NCI-H510A (cell line): ENCODE measurements at places on chromosomes 12 and 14.

DNA sequence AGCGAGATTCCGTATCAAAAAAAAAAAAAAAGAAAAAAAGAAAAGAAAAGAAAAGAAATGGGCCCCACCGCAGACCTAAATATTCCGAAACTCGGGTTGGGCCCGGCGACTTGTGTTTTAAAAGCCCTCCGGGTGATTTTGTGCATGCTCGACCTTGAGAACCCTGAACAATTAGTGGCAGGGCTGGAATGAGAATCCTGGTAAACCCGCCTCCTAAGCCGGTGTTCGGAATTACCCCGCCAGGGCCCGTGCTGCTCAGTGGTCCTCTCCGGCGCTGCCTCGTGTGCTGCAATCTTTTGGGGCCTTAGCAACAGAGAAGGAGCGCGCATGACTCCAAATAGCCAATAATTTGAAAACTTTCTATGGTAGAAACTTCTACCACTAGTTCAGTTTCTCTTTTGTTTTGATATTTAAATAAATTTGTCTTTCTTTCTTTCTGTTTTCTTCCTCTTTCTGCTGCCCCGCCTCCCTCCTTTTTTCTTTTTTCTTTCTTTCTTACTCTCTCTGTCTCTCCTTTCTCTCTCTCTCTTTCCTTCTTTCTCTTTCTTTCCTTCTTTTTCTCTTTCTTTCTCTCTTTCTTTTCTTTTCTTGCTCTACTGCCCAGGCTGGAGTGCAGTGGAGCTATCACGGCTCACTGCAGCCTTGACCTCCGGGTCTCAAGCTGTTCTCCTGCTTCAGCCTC is 1.5 kb upstream of the GALNT6 start:
- no peak for DNase-seq

GRCh38 chr12:76032043-76032981 is 736 bp upstream of the PHLDA1 start:
- no peak for DNase-seq

DNA sequence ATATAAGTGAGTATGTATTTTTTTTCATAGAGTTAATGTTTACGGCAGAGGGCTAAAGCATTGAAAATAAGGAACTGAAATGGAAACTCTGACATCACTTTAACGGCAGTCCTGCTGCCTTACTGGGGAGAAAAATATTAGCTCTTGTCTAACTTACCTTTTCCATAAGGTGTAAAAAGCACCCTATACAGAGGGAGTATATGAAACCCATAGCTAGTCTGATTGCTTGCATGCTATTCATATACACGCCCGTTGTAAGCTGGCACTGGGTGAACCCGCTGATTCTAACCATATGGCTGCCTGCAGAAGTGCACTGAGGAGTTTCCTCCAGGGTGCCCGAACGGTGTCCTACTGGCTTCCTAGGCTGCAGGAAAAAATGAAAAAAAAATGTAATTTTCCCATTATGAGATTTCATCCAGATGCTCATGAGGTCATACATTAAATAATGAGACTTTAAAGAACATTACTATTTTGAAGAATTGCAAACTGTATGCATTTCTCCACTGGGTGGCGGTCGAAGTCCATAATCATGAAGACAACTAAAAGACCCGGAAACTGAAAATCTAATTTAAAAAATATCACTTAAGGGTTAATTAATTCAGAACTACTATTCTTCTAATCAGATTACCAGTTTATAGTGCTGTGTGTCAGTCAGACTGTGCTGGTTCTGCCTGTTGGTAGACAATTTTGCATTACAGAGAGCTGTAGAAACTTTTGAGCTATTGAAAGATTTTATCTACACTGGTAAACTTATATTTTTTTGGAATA is 144.7 kb downstream of the ALX1 start:
- DNase-seq = no peak

DNA sequence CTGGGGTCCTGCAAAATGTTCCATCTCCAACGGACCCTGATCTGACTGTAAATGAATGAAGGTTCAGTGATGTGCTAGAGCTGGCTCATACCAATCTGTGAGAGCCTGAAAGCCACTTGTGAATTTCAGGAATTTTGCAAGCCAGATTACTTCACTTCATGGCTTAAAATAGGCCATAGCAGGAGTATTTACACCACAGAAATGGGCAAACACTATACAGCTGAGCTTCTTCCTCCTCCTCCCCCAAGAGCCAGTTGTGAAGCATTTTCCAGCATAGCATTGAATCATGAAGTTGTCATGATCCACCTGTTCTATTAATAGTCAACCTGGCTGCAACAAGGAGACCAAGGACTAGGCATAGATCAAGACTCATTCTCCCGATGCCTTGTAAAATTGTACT is 141.3 kb upstream of the RASSF8 start:
- no peak for DNase-seq

DNA sequence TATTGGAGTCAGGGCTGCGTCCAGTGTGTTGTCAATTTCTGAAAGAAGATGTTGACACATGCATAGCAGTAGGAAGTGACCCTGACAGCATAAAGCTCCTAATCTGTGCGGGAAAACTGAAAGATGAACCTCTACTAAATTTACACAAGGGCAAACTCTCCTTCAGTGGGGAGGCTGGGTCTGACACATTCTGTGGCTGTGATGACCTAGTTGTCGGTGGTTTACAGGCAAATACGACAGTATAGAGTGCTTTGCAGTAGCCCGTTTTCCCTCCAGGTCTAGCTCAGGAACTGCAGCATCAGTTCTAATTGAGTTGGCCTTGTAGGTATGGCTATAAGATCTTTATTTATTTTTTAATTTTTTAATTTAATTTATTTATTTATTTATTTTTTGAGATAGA is 14.8 kb upstream of the GABARAPL1 start:
- DNase-seq = no peak

GRCh38 chr12:129331356-129332085 is 478.2 kb downstream of the GLT1D1 start:
- no peak for DNase-seq

GRCh38 chr12:111154147-111154834 is 214.6 kb downstream of the PHETA1 start:
- no peak for DNase-seq

DNA sequence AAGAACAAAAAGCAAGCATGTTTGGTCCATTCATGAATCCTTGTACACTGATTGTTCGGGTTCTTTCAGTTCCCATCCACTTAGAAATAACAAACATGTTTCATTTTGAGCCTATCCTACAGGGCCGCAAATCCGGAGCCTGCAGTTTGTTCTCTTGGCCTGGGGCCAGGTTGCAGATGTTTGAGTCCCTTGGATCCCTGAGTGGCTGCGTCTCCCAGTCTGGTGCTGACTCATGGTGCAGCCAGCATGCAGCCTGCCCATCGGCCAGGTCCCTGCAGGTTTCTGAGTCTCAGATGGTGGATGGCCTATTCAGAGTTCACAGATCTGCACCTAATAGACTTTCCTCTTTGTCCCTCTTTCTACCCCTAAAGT is 1.9 kb upstream of the DYNC1H1 start:
- DNase-seq = peak; percentile 92

GRCh38 chr14:98915625-98916024 is 356.4 kb downstream of the BCL11B start:
- no peak for DNase-seq

- DNase-seq = no peak
These were observed 43.9 kb downstream of the SERPINA3 start for GRCh38 chr14:94656043-94656442.

DNA sequence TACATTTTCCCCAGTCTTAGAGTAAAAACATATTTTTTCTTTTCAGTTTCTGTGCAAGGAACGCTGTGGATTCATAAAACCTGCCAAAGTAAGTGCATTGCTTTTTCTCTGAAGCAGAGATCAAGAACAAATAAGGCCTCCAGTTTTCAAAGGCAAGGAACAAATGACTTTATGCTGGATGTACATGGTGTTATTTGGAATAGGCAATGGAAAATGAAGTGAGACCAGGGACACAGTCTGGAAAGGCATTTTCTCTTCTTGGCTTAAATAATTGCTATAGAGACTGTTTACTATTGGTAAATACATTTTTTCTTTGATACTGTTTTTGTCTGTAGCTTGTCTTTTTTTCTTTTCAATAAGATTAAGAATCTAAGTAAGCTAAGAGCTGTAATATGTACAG is 725.9 kb upstream of the MDGA2 start:
- no peak for DNase-seq

GRCh38 chr14:29078810-29079522 is 312.4 kb downstream of the FOXG1 start:
- no peak for DNase-seq

DNA sequence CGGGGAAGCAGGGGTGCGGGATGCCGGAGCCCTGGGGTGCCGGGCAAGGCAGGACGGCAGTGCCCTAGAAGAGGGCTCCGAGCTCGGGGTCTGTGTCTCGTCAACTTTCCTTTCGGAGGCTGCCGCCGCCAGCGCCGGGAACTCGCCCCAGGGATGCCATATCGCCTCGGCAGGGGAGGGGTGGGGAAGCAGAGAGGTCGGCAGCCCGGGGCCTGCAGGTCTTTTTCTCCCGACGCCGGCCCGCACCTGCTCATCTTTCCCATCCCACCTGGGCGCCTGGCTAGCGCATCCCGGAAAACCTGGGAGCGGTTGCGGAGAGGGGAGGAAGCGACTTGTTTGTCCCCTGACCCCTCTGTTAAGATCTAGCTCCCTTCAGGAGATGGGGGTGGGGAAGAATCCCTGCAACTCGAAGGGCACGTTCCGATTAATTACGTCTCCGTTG is 547 bp downstream of the CNTN1 start:
- no peak for DNase-seq

DNA sequence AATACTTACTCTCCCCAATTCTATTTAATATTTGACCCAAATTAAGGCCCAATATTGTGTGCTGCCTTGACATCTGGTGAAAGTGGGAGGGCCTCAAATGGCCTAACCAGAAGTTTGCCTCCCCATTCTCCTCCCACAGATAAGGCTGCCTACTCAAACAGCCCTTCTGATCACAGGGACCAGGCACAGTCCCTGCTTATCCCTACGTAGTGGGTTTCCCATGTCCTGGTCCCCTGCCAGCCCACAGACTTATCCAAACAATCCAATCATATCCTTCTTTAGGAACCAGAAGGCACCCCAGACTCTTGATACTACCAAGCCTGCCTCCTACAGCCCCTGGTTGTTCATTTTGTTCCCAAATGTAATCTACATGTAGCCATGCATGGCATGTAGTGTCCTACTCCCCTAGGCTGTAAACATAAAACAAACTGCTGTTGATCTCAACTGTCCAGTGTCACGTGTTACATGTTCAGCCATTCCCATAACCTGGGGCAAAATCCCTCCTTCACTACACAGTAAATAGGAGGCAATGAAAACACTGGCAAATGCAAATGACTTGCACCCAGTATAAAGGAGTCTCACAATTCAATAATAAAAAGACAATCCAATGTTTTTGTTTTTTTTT is 49.3 kb downstream of the EEA1 start:
- no peak for DNase-seq
